ENCODE measurements at places on chromosomes 13 and 19.

DNA sequence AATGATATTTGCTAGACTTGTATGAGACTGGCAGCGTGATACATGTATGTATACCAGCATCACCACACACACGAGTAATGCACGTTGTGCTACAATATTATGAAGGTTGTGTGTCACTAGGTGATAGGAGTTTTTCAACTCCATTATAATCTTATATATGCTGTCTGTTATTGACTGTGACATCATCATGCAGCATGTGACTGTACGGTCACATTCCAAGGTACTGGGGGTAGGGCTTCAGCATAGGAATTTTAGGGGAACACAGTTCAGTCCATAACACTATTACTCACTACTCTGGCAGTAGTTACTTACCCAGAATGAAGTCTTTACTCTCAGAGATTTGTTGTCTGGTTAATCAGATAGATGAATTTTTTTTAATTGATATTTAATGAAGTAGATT is 91.1 kb downstream of the CDK8 start:
- peak; percentile 46 for DNase-seq

GRCh38 chr13:28394422-28394821 is 100.5 kb downstream of the FLT1 start:
- peak; percentile 37 for DNase-seq

GRCh38 chr19:36101550-36102327 is 9.2 kb upstream of the OVOL3 start:
- DNase-seq: no peak

GRCh38 chr13:113229791-113230190 is 20.4 kb downstream of the CUL4A start:
- DNase-seq: no peak
